ENCODE measurements at places on chromosomes 12 and 14.
A peak's percentile ranks its signal among the peaks of the same experiment; 100 is the strongest.

GRCh38 chr12:25065035-25065434, 116.1 kb upstream of the BCAT1 start:
- DNase-seq: no peak

DNA sequence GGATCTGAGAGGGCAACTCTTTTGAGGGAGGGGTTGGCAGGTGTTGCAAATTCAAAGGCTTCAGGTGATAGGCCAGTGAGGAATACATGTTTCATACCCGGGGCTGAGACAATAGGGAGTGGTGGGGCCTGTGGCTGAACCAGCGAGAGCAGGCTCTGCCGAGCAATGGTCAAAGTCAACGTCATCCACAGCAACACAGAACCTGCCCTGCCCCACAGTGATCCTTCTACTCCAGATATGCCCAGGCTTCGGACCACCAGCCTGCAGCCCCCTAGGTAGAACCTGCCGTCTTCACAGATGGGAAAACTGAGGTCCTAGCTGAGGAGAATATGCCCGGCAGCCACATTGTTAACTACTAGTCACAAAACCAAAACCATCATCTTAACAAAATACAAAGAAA, 4.1 kb downstream of the SERPINA1 start:
- DNase-seq: no peak

- DNase-seq: no peak
These were observed 8.7 kb upstream of the INHBE start for GRCh38 chr12:57446292-57446960.

GRCh38 chr12:88036353-88036965, 7.3 kb upstream of the C12orf50 start:
- no peak for DNase-seq

DNA sequence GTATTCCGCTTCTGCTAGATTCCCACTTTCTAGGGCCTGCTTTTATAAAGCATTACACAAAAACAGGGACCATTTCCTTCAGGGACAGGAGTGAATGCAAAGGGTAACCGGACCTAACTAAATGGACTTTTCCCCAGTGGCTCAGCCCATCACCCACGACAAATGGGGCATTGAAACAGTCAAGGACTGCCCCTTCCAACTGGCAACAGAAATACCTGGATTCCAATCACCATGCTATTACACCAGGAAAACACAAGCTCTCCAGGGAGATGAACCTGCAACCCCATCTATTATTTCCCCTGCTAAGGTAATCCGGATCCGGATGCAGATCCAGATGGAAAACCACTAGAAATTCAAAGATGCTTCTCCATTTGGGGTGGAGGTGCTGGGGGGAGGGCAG, 1.0 kb downstream of the MPHOSPH9 start:
- DNase-seq: no peak

DNA sequence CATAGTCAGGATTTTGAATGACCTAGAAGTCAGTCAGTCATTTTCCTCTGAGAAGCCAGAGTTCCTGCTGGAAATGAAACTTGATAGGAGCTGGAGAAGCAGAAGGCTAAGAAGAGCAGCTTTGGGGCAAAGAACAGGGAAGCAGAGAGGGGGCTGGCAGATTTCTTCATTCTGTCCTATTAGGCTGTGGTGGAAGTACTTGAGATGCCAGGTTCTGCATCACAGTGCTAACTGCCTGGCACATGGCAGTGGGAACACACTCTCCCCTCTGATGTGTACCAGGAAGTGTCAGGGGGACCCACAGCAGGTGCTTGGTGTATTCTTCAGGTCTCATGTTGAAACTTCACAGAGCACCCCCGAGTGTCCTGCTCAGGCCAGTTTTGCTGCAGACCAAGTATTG, 61.0 kb downstream of the SUSD6 start:
- DNase-seq: no peak

DNA sequence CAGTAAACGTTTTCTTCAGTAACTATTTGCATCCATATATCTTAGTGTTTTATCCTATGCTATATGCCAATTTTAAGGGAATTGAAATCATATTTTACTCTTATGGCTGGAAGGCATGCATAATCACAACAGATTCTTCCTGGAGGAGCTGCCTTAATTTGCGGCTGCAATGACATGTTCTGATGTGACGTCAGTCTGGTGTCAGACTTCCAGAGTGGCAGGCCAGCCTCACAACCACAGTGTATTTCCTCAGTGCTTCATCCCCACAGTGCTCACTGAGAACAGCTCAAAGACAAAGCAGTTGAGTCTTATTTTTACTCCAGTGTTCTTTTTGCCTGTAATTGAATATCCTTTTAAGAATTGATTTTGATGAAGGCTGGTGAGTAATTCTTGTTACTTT, 107.1 kb downstream of the PLEKHA5 start:
- DNase-seq: no peak

DNA sequence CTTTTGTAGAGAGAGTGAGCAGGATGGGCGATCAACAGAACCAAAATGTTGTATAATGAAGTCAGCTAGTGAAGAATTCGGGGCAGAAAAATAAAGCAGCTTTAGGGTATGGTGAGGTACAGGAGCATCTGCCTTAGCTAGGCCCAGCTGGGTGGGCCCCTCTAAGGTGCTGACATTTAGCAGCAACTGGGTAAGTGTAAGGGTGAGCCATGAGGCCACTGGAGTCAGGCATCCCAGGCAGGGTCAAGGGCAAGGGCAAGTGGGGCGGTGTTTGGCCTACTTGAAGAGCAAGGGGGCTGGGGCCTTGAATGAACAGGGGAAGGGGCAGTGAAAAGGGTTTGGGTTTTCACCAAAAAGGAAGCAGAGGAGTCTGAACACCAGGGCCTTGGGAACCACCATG, 583.6 kb downstream of the BCL11B start:
- DNase-seq: no peak

DNA sequence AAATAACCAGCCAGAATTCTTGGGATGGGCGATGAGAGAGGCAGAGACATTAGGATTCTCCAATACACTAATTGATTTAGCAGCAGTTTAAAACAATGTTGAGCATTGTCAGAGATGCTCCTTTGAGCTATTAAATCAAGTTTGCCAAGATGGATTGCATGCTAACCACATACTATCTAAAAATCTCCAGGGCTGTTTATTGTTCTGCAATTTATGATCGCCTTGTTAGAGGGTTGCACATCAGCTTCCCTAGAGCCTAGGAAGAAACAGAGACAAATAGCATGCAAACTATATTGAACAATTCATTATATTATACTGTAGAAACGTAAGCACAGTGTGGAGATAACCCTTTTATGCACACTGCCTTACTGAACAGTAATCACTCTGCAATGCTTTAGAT, 599.9 kb downstream of the SOX5 start:
- no peak for DNase-seq

DNA sequence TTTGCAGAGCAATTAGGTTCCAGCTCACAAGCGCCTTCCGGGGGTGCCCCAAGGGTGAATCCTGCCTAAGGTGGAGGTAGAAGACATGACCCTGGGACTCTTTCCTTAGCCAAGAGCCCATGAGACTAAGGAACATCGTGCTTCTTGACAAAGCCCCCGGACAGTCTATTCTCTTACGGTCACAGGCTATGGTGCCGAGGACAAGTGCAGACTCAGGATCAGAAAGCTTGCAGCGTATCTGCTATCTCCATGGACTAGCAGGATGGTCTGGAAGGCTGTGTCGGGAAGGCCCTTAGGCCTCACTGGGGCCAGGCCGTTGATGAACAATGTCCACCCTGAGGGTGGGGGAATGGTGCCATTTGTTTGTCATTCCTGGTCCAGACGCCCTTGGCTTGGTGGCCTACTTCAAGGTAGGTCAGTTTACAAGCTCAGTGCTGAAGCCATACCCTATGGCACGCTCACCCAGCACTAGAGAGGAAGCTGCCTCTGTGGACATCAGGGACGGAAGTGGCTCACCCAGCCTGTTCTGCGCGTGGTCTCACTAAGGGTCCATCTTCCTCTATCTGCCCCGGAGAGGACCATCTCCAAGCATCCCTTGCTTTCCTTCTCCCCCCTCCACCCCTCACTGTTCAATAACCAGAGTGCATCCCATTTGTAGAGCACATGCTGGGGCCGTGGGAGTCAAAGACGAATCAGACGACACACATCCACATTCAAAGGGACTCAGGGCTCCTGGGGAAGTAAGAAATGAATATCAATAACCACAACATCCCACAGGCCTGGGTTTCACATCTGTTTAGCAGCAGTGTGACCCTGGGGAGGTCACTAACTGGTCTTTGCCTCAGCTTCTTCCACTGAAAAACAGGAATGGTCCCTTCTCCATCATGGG, 45.0 kb upstream of the IQSEC3 start:
- no peak for DNase-seq

DNA sequence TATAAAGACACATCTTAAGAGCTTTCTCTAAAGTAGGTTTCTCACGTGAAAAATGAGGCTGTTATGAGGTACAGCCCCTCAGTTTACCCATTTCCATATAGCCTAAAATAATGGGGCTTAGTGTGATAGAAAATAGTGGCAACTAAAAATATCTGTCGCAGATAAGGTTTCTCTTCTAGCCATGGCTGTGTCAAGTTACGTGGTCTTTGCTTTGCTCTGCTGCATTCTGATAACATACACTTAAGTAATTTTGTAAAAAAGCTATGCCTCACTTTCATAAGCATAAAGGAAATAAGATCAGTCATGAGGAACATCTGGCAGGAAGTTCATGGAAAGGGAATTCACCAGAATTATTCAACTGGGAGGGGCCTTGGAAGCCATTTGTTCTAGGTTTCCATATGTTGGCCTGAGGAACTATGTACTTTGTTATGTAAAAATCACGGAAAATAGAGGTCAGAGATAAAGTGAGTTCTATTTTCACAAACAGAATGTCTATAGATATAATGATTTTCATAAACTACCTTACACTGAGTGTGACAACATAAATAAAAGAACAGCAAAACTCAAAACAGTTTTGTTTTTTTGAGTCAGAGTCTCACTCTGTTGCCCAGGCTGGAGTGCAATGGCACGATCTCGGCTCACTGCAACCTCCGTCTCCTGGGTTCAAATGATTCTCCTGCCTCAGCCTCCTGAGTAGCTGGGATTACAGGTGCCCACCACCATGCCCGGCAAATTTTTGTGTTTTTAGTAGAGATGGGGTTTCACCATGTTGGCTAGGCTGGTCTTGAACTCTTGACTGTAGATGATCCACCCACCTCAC, 195.6 kb upstream of the KRR1 start:
- no peak for DNase-seq

DNA sequence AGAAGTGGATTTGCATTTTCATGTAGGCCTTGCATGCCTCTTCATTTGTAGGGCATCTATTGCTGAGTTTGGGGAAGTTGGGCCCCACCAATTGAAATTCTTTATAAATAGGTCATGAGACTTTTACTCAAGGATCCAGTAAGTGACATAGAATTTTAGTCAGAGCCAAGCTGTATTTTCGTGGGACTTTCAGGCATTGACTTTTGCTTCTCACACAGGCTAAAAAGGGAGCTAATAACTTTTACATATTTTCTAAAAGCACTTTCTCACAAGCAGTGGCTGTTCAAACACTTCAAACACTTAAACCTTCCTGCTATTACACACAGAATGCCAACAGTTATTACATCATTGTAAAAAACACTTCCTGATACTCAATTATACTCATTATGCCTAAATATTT, 260.5 kb downstream of the MSRB3 start:
- no peak for DNase-seq

GRCh38 chr12:48813465-48814261, 4.6 kb upstream of the CACNB3 start:
- DNase-seq: no peak

DNA sequence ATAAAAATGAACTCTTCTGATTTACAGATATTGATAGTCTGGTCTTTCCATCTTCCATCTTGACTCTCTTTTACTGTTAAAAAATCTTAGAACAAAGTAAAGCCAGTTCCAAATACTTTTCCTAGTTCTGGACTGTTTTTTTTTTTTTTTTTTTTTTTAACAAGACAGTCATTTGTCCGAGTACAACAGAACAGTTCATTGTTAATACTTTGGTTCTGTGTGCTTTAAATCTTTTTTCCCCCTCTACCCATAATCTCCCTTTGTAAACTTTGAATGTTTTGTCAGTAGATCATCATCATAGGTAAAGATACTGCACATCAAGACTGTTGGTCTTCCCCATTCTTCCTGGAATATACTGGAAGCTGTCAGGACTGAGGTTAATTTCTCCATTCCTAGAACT, 38.0 kb downstream of the ADIPOR2 start:
- DNase-seq: no peak

- no peak for DNase-seq
These were observed 502 bp downstream of the ITGA5 start for GRCh38 chr12:54418441-54419087.

- no peak for DNase-seq
These were observed 7.5 kb upstream of the C14orf132 start for GRCh38 chr14:96031691-96032090.

GRCh38 chr14:59627011-59627520, 50.5 kb upstream of the CCDC175 start:
- DNase-seq: no peak

GRCh38 chr12:54033106-54033979, 493 bp downstream of the HOXC5 start:
- DNase-seq: no peak

DNA sequence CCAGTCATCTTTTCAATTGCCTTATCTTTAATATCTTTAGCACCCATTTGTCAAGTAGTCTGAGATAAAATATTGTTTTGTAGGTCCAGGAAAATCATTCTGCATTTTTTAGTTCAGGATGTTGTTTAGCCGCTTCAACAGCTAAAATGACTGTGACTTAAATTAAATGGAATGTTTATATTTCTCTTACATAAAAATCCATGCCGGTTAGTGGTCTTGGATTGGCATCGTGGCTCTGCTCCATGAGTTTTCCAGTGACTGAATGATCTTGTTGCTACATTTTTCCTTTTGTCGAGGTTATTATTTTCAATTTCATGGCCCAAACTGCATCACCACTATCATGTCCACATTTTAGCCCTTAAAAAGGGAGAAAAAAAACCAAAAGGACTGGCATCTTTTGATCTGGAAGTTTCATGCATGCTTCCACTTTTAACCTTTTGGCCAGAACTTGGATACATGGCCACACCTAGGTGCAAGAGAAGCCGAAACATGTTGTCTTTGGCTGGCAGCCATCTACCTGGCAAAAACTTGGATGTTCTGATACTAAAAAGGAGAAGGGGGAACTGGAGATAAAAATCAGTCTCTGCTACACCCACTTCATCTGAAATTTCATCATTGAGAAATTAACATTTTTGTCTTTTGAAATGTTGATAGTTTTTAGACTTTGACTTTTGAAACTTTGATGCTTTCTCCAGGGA, 142.4 kb downstream of the OTOGL start:
- DNase-seq: no peak

- no peak for DNase-seq
These were observed 22.6 kb upstream of the SLC10A1 start for GRCh38 chr14:69819607-69820006.

DNA sequence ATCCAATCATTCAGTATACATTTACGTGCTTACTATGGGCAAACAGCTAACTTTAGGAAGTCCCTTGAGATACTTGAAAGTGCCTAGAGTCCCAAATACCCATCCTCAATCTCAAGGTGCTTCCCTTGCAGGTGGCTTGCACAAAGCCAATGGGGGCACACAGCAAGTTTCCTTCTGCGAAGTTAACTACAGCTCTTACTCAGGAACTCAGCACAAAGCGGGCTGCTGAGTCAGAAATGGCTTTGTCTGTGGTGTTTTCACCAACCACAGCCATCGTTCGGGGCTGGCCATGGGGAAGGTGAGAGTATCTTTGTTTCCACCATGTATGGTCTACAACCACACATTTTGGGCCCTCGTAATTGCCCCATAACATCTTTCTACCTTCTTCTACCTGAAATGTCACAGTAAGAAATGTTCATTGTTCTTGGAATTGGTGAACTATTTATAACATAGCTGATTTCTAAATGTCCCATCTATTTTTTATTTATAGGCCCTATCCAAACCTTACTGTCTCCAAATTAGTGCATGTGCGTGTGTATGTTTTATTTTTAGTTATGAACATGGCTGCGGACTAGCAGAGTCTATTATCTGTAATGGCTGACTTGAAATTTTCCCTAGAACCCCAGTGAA, 13.9 kb downstream of the MFAP5 start:
- peak; percentile 26 for DNase-seq
